ENCODE measurements at places on chromosomes 13 and 19.

DNA sequence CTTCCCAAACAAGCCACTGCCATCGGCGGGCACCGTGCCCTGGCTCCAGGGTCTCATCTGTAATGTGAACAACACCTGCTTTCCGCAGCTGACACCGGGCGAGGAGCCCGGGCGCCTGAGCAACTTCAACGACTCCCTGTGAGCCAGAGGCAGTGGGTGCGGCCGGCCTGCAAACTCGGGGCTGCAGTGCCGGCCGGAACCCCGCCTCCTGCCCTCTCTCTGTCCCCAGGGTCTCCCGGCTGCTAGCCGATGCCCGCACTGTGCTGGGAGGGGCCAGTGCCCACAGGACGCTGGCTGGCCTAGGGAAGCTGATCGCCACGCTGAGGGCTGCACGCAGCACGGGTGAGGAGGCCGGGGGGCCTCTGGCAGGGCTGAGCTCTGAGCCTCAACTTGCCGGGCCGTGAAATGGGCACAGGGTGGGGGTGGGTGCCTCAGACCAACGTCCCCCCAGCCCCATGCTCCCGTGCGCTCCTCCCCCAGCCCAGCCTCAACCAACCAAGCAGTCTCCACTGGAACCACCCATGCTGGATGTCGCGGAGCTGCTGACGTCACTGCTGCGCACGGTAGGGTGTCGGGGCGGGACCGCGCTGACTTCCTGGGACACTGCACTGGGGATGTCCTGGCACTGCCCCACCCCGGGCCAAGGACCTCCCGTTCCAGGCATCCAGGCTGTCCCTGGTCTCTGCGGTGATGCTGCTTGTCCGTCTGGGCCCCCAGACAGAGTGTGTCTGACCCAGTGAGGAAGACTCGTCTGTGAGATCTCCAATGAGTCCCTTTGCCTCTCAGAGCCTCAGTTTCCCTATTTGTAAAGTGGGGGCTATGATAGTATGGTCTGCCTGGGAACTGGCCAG lies 2.2 kb downstream of the ABCA7 start:
- no peak for DNase-seq

- DNase-seq = no peak
These were observed 8.8 kb upstream of the SULT2B1 start for GRCh38 chr19:48543121-48543710.

DNA sequence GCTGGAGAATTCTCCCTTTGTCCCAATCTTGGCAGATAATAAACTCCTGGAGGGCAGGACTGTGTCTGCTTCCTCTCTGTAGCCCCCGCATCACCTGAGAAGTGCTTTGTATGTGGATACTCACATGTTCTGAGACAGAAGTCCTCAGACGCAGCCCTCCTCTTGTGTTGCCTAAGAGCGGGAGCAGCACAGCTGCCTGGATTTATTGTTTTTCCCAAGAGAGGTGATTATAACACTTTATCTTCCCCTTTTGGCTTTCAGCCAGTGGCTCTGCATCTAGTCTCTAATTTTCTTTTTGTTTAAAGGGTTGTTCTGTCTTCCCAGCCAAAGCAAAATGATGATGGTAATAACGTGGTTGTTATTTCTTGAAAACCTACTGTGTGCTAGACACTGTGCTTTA lies 36.1 kb downstream of the OLFM4 start:
- no peak for DNase-seq

DNA sequence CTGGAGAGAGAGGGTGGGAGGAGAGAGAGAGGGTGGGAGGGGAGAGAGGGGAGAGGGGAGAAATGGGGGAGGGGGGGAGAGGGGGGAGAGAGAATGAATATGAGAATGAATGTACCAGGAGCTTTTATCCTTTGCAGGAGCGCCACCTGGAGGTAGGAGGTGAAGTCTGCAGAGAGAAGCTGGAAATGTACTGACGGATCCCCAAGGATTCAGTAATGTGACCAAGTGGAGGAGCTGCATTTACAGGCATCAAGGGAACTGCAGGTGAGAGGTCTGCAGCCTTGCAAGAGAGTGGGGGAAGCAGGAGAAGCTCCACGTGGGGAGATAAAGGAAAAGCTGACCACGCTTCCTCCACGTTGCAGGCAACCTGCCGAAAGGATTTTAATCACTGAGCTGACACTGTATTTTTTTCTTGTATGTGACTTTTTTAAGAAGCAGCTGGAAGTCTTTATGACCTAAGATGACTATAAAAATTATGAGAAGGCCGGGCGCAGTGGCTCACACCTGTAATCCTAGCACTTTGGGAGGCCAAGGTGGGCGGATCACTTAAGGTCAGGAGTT lies 33.7 kb downstream of the VSTM1 start:
- peak; percentile 20 for DNase-seq

GRCh38 chr13:107157271-107157670 lies 589.3 kb upstream of the ARGLU1 start:
- no peak for DNase-seq
